ENCODE measurements at places on chromosomes 13 and 19.

DNA sequence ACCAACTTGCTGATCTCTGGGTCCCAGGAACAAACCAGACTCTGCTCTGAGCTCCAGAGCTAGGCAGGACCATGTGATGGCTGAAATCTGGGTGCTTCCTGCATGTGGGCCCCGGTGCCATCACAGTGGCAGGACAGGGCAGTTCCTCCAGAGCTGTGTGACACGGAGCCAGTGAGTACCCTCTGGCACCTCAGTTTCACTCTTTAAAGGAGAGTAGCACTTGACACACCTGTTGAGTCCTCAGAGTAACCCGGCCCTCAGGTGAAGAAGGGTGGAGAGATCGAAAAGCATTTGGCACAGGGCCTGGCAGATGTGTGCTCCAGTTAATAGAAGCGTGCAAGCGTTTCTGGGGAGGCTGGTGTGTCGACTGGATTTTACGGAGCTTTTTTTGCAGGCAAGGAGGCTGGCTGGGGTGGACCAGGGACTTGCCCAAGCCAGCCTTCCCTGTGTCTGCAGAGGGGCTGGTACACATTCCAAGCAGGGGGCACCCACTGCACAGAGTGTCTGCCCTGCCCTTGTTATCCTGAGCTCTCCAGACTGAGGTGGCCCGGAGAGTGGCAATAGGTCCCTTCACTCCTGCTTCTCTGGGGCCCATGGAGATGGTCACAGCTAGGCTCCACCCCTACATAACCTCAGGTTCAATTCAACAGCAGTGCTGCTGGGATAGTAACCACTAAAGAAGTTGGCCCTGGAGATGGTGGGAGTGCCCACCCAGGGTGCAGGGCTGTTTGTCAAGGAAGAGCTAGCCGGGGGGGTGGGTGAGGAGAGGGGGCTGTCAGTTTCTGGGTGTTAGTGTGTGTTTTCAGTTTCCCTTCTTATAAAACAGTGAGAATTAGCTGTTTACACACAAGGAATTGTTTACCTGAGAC, 8.3 kb downstream of the RPS19 start:
- no peak for DNase-seq

DNA sequence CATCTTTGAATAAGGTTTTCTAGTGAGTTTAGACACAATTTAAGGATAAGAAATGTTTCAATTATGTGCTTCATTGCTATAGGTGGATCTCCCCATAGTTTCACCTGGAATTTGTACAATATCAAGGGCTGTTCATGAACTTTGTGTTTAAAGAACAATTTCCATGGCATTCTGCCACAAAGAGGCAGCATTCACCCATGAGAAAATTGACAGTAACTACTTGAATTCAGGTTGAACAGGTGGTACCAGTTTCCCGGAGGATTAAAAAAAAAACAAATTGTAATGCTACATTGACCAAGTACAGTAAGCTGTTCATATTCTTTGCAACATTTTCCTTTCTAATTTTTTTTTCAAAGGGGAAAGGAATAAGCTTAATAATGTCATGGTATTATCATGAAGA, 9.1 kb downstream of the SLITRK5 start:
- DNase-seq: no peak

DNA sequence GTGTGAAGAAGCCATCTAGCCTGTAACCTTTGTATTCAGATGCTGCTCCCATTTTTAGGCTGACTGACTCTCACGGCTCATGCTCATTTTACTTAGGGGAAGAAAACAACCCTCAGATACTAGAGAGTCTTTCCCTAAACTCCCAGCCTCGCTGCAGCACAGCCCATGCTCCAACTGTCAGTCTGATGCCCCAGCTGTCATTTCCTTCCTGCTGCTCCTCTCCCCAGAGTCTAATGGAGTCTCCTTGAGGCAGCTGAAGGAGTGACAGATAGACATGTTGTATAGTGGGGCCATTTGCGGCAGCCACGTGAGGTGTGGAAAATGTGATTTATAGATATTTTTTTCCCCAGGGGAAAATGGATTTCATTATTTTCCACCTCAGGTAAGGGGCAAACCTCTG, 59.2 kb upstream of the OLFM4 start:
- no peak for DNase-seq

DNA sequence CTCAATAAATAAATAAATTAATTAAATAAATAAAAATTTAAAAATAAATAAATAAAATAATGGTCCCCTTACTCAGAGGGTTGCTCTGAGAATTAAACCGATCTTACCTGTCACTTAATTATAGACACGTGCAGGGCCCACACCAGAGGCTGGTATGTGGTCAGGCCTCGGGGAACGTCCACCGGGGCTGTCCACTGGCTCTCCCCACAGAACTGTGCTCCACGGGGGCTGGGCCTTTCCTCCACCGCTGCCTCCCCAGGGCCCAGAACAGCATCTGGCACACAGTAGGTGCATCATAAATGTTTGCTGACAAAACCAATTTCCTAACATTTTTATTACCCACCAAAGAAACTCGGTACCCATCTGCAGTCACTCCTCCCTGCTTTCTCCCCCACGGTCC, 69.2 kb downstream of the CEBPG start:
- DNase-seq: no peak

- no peak for DNase-seq
Observed at GRCh38 chr13:80161896-80162295, 179.0 kb downstream of the SPRY2 start.

GRCh38 chr19:41804336-41804735, 7.9 kb downstream of the CEACAM3 start:
- no peak for DNase-seq

GRCh38 chr13:43100667-43101066, 77.3 kb downstream of the DNAJC15 start:
- DNase-seq: no peak

- peak; percentile 30 for DNase-seq
Observed at GRCh38 chr13:50222569-50223332, 207.5 kb downstream of the KCNRG start.

DNA sequence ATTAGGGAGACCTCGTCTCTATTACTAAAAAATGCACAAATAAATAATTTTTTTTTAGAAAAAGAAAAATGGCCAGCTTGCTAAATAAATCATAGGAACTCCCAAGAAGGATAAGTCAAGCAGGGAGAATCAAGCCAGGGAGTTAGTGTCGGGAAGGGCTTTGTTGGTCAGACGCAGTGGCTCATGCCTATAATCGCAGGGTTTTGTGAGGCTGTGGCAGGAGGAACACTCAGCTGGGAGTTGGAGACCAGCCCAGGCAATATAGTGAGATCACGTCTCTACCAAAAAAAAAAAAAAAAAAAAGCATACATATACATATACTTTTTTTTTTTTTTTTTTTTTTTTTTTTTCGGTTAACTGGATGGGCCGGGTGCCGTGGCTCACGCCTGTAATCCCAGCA, 9.0 kb downstream of the NACC1 start:
- DNase-seq: no peak

DNA sequence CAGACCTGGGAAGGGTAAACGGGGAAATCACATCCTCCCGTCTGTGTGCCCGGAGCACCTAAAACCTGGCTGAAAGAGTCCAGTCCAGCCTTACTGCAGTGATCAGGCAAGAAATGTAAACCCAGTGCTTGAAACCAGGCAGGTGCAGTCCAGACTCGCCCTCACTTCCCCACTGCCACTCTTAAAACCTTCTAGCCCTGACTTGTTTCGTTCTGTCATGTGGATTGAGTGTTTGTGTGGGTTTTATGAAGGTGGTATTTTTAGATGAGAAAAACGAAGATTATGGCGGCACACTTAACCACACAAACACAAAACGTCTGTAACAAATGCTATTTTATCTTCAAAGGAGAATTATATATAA, 839 bp upstream of the CKAP2 start:
- peak; percentile 12 for DNase-seq

DNA sequence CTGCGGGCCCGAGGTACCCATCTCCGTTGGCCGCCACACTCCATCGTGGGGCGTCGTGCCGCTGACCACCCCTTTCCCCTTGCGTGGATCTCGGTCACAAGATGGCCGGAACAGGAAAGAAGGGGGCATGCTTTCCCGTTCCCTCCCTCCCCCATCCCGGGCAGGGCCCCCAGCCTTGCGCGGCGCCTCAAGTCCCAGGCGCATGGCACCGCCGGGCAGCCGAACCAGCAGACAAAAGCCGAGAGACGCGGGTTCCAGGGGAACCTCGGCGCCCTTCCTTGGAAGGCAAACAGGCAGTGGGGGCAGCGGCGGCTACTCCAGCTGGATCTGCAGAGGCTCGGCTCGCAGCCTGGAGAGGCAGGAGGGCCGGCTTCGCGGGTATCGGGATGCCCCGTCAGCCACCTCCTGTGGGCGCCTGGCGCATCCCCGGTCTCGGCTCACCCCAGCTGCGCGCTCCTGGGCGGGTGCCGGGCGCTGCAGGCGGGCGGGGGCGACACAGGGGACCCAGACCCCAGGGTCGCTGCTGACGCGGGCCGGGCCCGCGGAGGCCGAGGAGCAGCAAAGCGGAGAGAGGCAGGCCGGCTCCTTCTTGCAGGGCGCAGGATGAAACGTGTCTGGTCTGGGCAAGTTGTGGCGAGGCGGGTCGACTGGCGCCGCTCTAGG, 439 bp downstream of the DZIP1 start:
- no peak for DNase-seq

DNA sequence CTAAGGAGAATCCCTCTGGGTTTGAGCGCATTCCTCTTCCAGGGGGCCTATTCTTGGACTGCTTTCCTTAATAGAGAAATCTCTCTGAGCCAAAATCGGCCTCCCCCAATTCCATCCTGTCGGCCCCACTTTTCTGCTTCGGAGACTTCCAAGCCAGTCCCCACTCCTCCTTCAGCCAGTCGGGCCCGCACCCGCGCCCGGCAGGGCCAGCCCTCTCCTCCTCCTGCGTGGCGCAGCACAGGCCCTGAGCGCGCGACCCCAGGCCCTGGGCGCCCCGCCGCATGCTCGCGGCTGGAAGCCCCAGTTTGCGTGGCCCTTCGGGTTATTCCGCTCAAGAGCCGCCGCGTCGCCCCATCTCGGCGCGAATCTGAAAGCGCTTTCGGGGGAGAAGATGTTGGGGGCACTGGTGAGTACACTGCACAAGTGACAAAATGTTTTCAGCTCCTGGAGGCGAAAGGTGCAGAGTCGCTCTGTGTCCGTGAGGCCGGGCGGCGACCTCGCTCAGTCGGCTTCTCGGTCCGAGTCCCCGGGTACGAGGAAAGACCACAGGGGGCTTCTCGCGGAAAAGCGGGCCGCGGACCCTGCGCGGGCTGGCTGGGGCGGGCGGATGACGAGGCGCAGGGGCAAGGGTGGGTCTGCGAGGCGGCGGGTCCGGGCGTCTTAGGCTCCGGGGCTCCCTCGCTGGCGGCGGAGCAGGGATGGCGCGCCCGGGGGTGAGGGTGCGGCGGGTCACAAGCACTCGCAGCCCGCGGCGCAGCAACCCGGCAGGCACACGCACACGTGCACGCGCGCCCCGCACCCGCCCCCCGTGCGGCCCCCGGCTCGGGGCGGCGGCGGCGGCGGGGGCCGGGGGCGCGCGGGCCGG, at the start of gene IL17D:
Gene IL17D (plus strand): TSS at position 785 of the 865 bp plus-strand sequence. CDS start 303 bp downstream, outside the sequence.
- DNase-seq: peak; percentile 26

DNA sequence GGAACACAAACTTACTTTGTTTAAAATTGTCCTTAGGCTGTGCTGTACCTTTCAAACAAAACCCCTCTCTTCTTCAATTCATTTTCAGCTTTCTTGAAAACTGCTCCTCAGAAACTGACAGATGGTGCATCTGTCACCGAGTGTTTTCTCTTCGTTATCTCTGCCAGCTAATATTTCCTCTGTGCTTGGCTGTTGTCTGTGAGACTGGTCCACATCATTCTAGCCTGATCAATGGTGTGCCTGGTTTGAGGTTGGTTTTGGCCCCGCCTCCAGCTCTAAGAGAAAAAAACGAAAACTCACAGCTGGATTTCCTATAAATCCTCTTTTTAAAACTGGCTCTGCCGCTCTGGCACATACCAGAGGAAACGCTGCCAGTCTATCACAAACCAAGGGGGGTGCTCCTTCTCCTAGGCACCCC, 79.7 kb downstream of the STARD13 start:
- DNase-seq: no peak

DNA sequence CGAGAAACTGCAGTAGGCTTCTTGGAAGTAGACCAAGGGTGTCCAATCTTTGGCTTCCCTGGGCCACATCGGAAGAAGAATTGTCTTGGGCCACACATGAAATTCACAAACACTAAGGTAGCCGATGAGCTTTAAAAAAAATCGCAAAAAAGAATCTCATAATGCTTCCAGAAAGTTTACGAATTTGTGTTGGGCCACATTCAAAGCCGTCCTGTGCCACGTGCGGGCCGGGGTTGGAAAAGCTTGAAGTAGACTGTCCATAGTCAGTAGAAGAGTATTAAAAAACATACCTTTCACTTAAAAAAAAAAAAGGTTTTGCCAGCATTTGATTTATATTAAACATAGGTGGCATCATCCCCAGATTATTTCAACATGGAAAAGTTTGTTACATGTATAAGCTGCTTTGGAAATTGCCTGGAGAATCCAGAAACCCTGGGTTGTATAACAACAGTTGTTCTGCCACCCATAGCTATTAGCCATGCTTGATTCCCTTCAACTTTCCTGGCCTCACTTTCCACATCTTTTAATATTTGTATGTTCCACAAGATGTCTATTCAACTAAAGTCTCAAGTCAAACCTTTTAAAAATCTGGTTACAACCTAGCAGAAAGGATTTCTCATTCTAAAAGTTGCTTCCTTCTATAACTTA, 1.0 kb downstream of the IFT88 start:
- no peak for DNase-seq

- no peak for DNase-seq
Observed at GRCh38 chr19:18493440-18494266, 28.2 kb downstream of the ELL start.

GRCh38 chr19:34355201-34355600, 9.8 kb upstream of the GPI start:
- no peak for DNase-seq

DNA sequence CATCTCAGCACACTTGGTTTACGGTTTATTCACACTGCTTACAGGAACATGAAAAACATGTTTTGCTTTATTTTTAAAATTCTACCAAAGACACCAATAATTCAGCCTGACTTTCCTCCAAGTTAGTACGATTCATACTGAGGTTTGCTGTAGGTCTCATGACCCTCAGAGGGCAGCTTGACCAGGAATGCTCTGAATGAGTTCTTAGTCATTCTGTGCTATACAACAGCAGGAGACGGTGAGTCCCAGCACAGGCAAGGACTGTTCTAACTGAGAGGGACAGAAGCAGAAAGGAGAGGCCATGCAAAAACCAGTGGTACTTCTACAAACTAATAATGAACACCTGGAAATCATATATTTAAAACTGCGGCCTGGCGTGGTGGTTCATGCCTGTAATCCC, 6.4 kb downstream of the GRTP1 start:
- DNase-seq: no peak

DNA sequence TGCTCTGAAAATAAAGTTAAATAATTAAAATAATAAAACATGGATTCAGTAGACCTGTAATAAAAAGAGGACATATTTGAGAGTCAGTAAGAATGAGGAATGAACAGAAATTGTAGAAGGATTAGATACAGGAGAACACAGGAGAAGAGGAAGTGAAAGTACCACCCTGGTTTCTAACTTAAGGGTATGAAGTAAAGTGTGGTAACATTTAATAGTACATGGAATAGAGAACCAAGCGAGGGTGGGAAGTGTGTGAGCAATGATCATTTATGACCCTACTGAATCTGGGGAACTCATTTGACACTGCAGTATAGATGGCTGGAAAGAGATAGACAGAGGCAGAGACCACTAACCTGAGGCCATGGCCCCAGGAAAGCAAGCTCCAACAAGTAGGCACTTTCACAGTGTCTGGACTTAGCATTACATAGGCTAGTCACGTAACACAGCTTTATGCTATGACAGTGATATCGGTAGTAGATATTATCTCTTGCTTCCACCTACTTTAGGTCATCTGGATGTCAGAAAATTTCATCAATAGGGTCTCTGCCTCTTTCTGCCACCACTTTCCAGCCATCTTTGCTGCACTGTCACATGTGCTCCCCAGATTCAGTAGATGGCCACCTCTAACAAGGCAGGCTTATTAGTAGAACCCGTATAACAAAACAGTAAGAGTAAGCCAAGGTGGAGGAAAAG, 633.9 kb upstream of the MIR17HG start:
- no peak for DNase-seq
